ENCODE measurements at places on chromosomes 2 and 18.

DNA sequence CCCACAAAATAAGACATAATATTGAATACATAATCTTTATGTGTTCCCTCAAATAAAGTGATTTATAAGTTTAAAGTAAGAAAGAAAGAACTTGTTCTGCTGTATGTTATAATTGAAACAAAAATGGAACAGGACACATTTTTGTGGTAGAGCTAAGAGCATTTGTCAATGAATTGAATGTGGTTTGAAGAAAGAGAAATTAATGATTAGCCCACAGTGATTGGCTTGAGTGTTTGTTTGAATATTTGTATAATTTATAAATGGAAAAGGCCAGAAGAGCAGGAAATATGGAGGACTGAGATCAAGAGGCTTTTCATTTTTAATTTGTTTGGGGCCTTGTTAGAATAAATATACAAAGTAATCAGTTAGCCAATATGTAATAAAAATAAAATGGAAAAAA lies 395.1 kb upstream of the CDH19 start:
- no peak for DNase-seq

GRCh38 chr2:176997074-176997791 lies 215.4 kb upstream of the HNRNPA3 start:
- DNase-seq = peak; percentile 64

- DNase-seq = peak; percentile 29
Measured at GRCh38 chr18:11909591-11910026, 1.5 kb upstream of the MPPE1 start.

GRCh38 chr2:85523062-85523902 lies 15.7 kb upstream of the MAT2A start:
- no peak for DNase-seq

GRCh38 chr2:98761267-98761781 lies 30.4 kb upstream of the MGAT4A start:
- no peak for DNase-seq

GRCh38 chr2:105876191-105876590 lies 131.5 kb downstream of the NCK2 start:
- no peak for DNase-seq

GRCh38 chr2:128285329-128285931 lies 33.2 kb downstream of the HS6ST1 start:
- no peak for DNase-seq

DNA sequence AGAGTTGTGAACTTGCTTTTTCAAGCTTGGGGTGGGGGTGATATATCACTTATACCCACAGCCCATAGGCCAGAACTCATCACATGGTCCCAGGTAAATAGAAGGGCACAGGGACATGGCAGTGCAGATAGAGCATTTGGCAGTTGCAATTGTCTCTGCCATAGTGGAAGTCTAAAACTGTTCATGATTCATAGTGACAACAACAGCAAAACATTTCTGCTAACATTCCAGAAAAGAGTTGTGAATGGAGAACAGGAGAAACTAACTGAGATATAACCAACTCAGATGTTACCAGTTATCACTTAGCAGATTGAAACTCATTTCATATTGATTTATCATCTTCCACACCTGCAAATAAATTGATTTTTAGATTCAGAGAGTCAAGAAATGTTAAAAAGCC lies 278.6 kb upstream of the KYNU start:
- no peak for DNase-seq

DNA sequence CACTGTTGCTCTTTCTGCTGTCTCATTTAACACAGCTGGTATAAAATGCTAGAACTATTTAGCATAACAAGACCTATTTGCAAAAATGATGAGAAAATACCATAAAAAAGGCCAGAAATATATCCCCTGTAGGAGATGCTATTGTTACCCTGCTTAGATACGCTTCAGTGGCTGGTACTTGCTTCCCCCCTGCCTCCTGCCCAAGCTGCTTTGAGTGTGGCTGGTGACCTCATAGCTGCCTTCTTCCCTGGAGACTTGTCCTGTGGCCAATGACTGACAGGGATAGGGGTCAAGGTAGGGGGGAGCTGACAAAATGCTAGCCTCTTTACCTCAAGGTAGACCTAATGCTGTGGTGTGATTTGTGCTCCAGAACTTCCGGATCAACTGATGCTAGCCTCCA lies 150.2 kb upstream of the ZEB2 start:
- DNase-seq = no peak

GRCh38 chr2:222813177-222813843 lies 47.5 kb upstream of the ACSL3 start:
- DNase-seq = no peak

GRCh38 chr2:83142934-83143333 lies 1316.1 kb downstream of the SUCLG1 start:
- no peak for DNase-seq

- DNase-seq = no peak
Measured at GRCh38 chr2:152950126-152950525, 231.7 kb downstream of the ARL6IP6 start.

- DNase-seq = no peak
Measured at GRCh38 chr2:127277028-127277427, 16.9 kb downstream of the ERCC3 start.

DNA sequence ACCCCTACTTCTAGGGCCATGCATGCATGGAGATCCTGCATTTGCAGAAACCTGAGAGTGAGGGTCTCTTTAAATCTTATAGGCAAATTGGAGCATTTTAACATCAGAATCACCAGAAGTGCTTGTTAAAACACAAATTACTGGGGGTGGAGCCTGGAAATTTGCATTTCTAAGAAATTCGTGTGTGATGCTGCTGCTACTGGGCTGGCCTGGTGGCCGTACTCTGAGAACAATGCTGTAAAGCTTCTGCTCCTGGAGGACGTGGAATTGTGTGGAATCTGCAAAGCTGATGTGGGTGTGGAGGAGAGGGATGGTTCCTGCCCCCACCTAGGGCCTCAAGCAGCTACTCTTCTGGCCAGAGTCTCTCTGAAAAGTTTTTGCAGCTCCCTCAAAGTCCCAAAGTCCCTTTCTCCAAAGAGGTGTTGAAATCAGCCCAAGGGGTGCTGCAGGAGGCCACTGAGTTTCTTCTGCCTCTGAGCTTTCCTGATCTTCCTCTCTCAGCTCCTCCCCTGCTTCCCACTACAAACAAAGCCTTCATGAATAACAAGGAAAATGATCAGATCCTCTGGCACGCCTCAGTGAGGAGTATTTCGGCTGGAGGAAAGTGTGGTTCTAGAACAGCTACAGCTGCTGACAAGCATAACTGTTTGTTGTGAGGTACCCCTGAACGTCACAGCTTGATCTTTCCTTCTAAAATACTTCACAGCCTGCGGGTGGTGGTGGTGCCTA lies 508.3 kb downstream of the CNTNAP5 start:
- no peak for DNase-seq

GRCh38 chr18:43680096-43680495 lies 402.8 kb upstream of the SYT4 start:
- no peak for DNase-seq
